ENCODE measurements at places on chromosomes 16 and 17. TPM values are rescaled to one million over a fixed set of nuclear protein-coding genes. Genes with fewer than 3 reads are reported as not detected.

The QPRT gene
- 41.6 TPM for total RNA-seq

The PRSS27 gene
- total RNA-seq = 1.1 TPM

The CALB2 gene
- total RNA-seq = under 0.01 TPM

The NEUROD2 gene
- total RNA-seq = under 0.01 TPM

The SECTM1 gene
- 20.2 TPM for total RNA-seq

The SYCE1L gene
- total RNA-seq = 0.32 TPM

The TMEM114 gene
- total RNA-seq = not detected

The PYY gene
- total RNA-seq = not detected

The RTN4RL1 gene
- total RNA-seq = 0.47 TPM

The TNFSF12 gene
- 7.3 TPM for total RNA-seq

The ALOX12B gene
- not detected for total RNA-seq

The USP6 gene
- total RNA-seq = under 0.01 TPM

The ZNF423 gene
- 0.69 TPM for total RNA-seq

The ABCC1 gene
- total RNA-seq = 142 TPM

The CACNG1 gene
- total RNA-seq = not detected

The CDK5R1 gene
- 0.32 TPM for total RNA-seq

The KRT28 gene
- not detected for total RNA-seq

The THRA gene
- total RNA-seq = 51.2 TPM

The MPV17L gene
- total RNA-seq = 0.47 TPM

The SOX15 gene
- 0.32 TPM for total RNA-seq

The PMFBP1 gene
- 0.32 TPM for total RNA-seq

The CPHXL2 gene
- total RNA-seq = not detected

The FAM20A gene
- 11.2 TPM for total RNA-seq

The KRTAP4-6 gene
- total RNA-seq = not detected

The HYDIN gene
- 0.26 TPM for total RNA-seq

Data from bronchial smooth muscle cell (primary cell).